ENCODE measurements at places on chromosomes 1 and 21.
A peak's percentile ranks its signal among the peaks of the same experiment; 100 is the strongest.

DNA sequence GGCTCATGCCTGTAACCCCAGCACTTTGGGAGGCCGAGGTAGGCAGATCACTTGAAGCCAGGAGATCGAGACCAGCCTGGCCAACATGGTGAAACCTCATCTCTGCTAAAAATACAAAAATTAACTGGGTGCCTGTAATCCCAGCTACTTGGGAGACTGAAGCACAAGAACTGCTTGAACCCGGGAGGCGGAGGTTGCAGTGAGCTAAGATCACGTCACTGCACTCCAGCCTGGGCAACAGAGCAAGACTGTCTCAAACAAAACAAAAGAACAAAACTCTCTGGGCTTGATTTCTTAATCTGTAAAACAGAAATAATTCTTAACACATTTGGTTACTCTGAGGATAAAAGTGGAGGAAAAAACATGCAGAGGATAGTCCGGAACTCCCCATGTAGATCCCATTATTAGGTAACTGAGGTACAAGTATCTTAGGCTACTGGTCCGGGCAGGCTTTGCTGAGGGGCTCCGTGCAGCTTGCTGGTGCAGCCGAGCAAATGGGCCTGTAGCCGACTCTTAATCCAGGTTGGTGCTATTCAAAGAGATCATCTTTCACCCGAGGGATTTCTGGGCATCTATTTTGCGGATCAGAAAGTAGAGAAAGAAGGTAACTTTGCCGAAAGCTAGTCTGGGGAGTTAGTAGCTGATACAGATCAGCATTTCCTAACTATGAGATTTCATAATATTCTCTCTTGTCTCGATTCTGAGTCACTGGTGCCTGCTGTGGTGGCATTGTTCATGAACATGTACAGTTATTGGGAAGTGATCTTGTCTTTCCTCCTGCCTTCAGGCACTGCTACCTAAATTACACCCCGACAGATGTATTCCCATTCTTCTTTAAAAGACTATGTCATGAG is 56.8 kb downstream of the NFIA start:
- no peak for DNase-seq

GRCh38 chr1:225257081-225257480 is 170.8 kb downstream of the LBR start:
- no peak for DNase-seq

GRCh38 chr1:207501071-207501470 is 5.1 kb downstream of the CR1 start:
- DNase-seq: no peak

DNA sequence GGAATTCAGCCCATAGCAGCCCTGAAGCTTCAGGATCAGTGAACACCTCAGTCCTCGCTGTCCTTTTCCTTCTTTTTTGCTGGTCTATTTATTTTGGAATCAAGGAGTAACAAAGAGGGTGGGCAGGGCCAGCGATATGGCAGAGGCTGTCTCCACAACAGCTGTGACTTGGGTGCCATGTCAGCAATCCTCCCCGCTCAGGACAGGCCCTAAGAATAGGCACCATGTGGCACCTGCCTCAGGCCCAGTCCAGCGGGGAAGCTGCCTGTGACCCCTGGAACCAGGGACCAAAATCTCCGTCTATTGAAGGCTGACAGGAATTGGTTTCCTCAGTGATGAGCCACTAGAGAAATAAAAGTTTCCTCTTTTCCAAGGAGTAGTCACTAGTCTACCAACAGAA is 58.6 kb upstream of the TNR start:
- DNase-seq: no peak

DNA sequence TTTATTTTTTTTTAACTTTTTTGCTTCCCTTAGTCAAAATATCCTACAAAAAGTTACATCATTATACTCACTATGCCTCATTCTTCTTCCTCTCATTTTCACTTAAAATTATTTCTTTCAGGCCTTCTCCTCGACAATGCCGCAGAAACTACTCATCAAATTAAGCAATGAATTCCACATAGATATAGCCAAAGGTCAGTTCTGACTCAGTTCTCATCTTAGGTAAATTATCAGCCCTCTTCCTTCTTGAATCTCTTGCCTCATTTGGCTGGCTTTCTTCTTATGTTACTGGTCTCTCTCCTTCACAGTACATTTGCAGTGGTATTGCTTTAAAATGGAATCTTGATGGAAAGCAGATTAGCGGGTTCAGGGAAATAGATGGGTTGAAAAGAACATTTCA is 260.7 kb upstream of the BRINP3 start:
- DNase-seq: no peak

- no peak for DNase-seq
These were observed 758.0 kb upstream of the B3GALT2 start for GRCh38 chr1:193944454-193944853.

- DNase-seq: peak; percentile 30
These were observed 7.1 kb upstream of the CLDN19 start for GRCh38 chr1:42747125-42747524.

- no peak for DNase-seq
These were observed 49.5 kb downstream of the SCMH1 start for GRCh38 chr1:41192456-41193178.

DNA sequence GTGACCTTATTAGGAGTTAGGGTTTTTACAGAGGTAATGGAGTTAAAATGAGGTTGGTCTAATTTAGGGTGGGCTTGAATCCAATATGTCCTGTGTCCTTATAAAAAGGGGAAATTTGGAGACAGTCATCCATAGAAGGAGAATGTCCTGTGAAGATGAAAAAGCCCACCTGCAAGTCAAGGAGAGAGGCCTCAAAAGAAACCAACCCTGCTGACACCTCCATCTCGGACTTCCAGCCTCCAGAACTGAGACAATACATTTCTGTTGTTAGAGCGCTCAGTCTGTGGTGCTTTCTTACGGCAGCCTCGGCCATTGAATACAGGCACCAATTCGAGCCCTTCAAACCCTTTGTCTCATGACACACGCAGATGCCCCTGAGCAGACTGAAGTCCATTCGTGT is 43.8 kb downstream of the ACTA1 start:
- DNase-seq: no peak

GRCh38 chr1:59128239-59128736 is 168.6 kb upstream of the FGGY start:
- DNase-seq: no peak

GRCh38 chr1:25140073-25140797 is 92.1 kb downstream of the SYF2 start:
- no peak for DNase-seq

Measured in activated CD4-positive, alpha-beta T cell treated with anti-CD3 and anti-CD28 coated beads for 24 hours (primary cell).